Neural crest cell (in vitro differentiated cells): ENCODE measurements at places on chromosomes 4 and X. TPM values are rescaled to one million over a fixed set of nuclear protein-coding genes. Genes with fewer than 3 reads are reported as not detected.

DNA sequence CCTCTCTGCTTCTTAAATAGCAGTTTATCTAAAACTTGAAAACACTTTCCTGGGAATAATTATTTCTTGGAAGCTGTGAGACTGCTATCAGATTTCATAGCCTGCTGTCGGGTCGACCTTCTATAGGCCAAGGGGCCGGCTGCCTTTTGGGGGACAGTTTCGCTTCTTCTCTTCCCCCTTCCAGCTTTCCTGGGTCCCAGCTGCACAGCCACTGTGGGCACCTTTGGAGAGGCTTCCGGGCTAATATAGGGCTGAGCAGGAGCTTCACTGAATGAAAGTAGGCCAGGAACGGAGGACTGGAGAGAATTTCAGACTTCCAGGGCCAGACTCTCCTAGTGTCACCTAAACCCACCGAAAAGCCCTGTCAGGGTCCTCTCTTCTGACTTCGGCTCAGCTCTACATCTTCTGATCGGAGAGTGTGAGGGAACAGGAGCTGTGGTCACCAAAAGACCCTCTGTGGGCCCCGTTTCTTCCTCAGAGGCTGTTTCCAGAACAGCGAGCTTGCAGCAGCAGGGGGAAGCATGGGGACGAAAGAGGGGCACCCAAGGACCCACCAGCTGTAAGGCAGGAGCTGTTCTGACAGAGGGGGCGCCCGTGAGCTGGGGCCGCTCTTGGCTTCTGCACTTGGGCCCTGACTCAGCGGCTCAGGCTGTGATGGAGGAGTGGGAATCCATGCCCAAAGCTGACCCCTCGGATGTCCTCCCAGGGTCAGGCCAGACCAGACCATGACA, 620.6 kb downstream of the BCOR start:
- peak; percentile 30 for DNase-seq

DNA sequence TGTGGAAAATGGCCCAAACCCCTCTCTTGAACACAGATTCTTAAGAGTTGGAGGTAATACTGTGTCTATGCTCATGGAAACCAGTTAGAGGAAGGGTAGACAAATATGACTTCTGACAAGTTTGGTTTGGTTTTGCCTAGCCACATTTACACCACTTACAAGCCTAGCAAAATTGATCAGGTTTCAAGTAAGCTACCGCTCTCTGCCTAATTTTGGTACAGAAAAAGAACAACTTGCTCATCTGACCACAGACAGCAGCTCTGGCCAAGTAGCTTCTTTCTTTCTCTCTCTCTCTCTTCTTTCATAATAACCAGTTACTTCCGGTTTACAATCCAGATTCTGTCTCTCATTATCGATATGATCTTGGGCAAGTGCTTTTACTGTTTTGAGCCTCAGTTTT, 260.0 kb downstream of the GLUD2 start:
- DNase-seq = no peak

Gene DRP2
- 2.4 and 2.9 TPM in 2 replicates for total RNA-seq

DNA sequence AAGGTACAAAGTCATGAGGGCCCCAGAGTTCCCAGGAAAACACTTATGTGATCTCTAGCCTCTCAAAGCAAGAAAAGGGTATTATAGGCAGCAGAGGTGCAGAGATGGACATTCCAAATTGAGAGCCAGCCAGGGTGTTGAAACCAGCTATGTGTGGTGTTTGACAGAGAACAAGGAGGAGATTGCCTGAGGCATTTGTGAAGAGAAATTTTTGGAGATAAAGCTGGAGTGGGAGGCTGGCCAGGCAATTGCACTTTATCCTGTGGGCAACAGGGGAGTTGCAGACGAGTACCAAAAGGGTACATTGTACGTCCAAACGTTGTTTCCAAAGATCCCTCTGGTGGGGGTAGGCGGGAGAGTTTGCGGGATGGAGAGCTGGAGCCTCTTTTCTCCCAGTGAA, 2.5 kb upstream of the GABRE start:
- DNase-seq = no peak

GRCh38 chrX:12974796-12975669, at the start of gene TMSB4X:
TSS of gene TMSB4X (plus strand) at chrX:12975110.
- peak; percentile 74 for DNase-seq

- DNase-seq = no peak
Measured at GRCh38 chrX:13716455-13716854, 18.0 kb downstream of the TRAPPC2 start.

GRCh38 chrX:1778817-1779216, 164.0 kb downstream of the ASMT start:
- no peak for DNase-seq

Gene PRKG2
- total RNA-seq = 0.77 and 0.86 TPM in 2 replicates

DNA sequence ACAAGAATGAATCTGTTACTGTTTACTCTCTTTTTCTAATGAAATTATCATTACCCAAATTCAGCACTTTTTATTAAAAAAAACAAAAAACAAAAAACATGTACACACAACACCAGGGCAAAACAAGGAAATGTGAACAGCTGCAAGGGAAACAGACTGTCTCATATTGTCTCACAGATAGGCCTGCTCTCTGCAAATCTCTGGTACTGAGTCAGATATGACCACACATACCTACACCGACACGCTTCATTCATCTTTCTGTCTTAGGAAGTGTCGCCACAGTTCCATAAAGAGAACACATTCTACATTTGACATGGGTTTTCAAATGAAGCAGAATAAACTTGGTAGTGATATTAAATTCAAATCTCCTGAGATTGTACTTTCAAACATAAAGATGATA, 92.2 kb upstream of the GPR34 start:
- DNase-seq = no peak

- DNase-seq = no peak
Measured at GRCh38 chrX:70134116-70134477, 850 bp downstream of the IGBP1 start.

DNA sequence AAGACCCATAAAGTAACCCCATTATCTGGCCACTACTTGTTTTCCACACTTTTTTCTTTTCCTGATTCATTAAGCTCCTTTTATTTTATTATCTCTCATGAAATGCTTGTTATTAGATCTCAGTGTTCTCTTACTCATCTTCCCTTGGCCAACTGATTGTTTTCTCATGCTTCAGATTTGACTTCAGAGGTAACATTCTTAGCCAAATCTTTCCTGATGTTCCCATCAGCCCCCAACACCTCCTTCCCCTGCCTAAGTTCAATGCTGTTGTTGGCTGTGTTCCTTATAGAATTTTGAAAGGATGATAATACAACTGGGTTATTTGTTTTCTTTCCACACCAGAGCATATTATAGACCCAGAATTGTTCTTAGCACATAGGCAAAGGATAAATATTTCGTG, 75.6 kb downstream of the BMPR1B start:
- no peak for DNase-seq

DNA sequence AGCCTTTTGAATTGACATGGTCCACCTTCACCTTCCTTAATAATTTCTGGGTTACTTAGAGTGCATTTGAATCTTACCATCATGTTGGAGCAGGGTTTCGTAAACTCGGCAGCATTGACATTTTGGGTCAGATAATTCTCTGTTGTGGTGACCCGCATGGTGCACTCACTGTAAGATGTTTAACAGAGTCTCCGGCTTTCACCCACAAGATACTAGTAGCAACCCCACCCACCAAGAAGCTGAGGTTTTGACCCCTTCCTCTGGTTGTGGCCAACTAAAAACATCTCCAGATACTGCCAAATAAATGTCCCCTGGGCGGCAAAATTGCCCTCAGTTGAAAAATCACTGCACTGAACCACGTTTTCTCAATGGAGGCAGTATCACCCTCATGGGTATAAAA, 62.7 kb downstream of the CHST7 start:
- DNase-seq = no peak

Gene RNF212
- 2.7 and 5.0 TPM in 2 replicates for total RNA-seq
